ENCODE measurements at places on chromosomes 7 and 10.

DNA sequence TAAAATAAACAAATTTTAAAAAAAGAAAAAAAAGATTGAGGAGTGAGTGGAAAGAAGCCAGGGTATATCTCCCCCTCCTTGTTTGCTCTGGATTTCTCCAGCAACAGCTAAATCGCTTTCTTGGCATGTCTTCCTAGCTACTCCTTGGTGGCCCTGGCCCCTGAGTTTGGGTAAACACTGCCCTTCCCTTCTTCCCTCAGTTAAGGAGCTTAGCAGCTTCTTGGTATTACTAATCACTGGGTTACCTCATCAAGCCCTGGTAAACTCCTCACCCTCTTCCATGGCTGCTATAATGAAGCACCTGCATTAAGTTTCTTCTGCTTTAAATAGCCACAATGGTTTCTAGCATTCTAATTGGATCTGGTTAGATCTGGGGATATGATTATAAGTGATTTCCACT is 269.8 kb downstream of the FZD1 start:
- ATAC-seq: no peak

DNA sequence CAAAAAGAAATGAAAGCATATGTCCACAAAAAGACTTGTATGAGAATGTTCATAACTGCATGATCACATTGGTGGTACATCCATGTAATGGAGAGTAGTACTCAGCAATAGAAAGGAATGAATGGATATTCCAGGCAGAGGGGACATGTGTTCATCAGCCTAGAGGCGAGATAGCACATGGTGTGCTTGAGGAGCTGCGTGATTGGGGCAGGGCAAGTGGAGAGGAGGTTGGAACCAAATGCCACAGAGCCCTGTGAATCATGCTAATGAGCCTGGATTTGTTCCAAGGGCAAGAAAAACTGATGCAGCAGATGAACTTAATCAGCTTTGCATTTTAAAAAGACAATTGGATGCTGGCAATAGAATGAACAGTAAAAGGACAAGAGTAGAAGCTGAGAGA is 73.3 kb downstream of the C10orf90 start:
- no peak for ATAC-seq

DNA sequence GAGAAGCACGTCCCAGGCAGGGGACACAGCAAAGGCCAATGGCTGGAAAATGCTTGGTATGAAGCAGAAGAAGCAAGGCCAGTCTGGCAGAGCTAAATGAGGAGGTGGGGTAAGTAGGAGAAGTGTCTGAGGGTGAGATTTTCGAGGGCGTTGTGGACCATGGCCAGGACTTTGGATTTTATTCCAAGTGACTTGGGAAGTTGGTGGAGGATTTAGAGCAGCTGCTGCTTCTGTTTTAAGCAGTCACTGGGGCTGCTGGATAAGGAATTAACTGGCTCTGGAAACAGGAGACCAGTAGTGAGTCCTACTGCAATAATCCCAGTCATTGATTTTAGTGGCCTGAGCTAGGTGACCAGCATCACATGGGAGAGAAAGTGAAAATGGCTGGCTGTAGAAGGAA is 67.6 kb upstream of the GSDME start:
- no peak for ATAC-seq

GRCh38 chr10:72665925-72666324 is 26.0 kb upstream of the MCU start:
- no peak for ATAC-seq

DNA sequence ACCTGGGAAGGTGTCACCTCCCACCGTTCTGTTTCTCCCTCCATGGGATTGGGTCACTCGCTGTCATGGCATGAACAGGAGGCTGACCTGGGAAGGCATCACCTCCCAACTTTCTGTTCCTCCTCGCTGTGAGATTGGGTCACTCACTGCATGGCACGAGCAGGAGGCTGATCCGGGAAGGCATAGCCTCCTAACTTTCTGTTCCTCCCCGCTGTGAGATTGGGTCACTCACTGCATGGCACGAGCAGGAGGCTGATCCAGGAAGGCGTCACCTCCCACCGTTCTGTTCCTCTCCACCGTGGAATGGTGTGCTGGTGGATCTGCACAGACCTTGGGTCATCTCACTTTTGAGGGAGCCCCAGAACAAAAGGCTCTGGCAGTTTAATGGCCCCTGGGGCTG is 239.2 kb upstream of the PRKCQ start:
- ATAC-seq: no peak

GRCh38 chr7:106504645-106505044 is 156.3 kb downstream of the CCDC71L start:
- no peak for ATAC-seq

DNA sequence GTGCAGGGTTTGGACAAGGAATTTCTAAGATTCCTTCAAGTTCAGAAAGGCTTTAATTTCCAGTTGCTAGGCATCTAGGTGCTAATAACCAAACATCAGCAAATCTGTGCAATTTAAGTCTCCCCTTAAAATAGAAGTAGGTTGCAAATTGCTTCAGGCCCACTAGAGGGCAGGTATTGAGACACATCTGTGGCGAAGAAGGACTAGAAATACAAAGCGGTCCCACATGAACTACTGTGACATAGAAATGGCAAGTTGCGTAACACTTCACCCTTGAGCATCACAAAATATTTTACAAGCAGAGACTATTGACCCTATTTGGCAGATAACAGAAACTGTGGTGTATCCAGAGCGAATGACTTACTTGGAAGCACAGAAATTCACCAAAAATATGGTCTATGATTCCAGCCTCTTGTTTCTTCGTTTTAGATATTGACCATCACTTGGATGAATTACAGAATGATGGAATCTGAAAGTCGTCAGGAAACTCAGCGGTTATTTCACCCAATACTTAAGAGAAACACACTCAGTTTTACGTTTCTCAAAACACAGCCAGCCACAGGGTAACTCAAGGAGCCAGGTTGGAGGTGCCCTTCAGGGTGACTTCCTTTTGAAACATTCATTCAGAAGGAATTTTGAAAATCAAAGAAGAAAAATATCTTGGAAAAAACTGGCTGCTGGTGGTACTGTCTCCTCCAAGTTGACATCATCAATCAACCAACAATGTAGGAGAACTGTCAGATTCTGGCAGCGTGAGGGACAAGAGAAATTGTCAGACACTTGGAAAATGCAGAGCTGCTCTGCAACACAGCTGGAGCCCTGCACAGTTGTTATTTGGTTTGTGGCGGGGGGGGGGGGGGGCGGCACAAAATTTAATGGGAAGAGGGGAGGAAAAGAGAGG is 256.3 kb upstream of the MINDY3 start:
- ATAC-seq: no peak

DNA sequence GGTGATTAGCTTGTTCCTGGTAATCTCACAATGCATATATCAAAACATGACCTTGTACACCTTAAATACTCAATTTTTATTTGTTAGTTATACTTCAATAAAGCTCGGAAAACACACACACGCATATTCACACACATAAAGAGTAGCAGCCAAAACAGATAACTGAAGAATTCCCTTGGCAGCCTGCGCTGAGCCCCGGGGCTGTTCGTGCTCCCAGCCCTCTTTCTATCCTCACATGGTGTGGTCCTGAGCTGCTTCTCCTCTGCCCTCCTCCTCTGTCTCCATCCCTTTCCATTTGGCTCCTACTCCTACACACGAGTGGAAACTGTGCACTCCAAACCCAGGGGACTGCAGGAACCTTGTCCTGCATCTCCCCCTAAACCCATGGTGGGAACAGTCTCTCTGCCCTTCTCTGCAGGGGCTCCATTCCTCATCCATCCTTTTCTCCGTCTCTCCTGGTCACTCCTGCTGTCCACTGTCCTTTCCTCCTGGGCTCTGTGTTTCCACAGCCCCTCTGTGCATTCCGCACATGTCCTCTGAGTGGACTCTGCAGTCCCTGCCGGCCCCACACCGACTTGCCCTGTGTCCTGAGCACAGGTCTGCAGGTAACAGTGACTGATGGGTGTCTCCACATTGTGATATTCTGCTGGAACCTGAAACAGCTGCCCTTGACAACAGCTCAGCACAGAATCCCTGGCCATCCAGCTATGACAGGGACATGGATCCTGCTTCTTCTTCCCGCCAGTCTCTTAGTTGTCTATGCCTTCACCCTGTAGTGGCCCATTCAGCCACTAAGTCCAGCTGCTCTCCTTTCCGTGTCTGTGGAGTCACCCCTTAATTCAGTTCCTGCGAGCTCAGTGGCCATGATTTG is 216.8 kb upstream of the ZNF32 start:
- no peak for ATAC-seq

GRCh38 chr10:113180401-113181154 is 230.5 kb downstream of the TCF7L2 start:
- peak; percentile 57 for ATAC-seq

GRCh38 chr7:133742709-133743538 is 384.2 kb upstream of the LRGUK start:
- ATAC-seq: peak; percentile 76

GRCh38 chr10:103751667-103752290 is 103.6 kb downstream of the SH3PXD2A start:
- no peak for ATAC-seq

DNA sequence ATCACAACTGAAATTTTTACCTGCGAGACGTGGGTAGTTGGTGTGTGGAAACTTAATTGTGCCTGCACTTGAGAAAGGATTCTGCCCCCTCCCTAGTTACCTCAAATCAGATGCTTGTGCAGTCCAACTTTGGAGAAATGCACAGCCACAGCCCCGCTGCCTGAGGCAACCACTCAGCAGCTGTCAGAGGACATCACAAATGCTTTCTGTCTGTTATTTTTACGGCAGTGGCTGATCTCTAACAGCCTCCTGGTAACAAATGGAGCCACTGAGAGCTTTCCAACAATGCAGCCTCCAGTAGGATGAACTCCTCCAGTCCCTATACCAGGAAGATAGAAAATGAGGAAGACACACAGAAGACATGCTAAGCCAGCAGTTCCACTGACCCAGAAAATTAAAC is 712.2 kb upstream of the GHITM start:
- no peak for ATAC-seq

GRCh38 chr10:64011912-64012714 is 490.9 kb downstream of the REEP3 start:
- ATAC-seq: no peak

GRCh38 chr10:124521429-124521871 is 59.8 kb downstream of the LHPP start:
- no peak for ATAC-seq

GRCh38 chr10:61279400-61279799 is 173.8 kb downstream of the TMEM26 start:
- ATAC-seq: no peak

GRCh38 chr7:47508389-47509380 is 73.2 kb downstream of the TNS3 start:
- 0 out of 3 replicates have a peak, but pooled peaks have one; percentile 9 for ATAC-seq

DNA sequence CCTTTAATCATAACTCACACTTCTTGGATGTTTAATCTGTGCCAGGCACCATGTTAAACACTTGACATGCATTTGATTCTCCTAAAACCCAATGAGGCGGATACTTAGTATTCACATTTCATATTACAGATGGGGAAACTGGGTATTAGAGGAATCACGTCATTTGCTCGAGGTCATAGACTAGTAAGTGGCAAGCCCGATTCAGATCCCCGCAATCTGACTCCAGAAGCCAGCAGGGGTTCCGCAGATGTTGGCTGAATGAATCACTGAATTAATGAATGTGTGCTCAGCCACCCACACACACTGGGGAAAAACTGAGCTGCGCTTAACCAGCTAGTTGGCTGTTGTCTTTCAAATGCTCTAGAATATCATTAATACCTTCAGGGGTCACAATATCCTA is 22.5 kb upstream of the ENO4 start:
- ATAC-seq: no peak

- no peak for ATAC-seq
Measured at GRCh38 chr7:94433224-94433623, 38.5 kb downstream of the COL1A2 start.
